ENCODE measurements at places on chromosomes 5 and 9. TPM values are rescaled to one million over a fixed set of nuclear protein-coding genes. Genes with fewer than 3 reads are reported as not detected.

DNA sequence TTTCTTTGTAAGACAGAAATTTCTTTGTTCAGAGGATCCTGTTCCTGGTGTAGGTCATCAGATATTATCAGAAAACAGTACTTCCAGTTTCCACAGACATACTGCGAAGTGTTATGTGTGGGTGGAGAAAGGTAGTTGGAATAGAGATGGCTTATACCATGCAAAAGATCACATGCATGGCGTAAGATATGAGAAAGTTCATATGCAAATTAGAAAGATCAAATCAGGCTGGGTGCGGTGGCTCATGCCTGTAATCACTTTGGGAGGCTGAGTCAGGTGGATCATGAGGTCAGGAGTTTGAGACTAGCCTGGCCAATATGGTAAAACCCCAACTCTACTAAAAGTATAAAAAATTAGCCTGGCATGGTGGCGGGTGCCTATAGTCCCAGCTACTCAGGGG, 65.2 kb upstream of the GLIS3 start:
- peaks cover 6% of the 10 kb centered on the region for H3K27me3 ChIP-seq
- H3K4me3 ChIP-seq, result no peak overlapping the region
- H3K36me3 ChIP-seq, result no peaks in the 10 kb centered on the region
- peaks cover 4% of the 10 kb centered on the region for H3K4me1 ChIP-seq
- ATAC-seq, result peak; percentile 95

GRCh38 chr9:122125509-122126330, 32.6 kb upstream of the TTLL11 start:
- peak overlapping the region; percentile 55 for H3K4me3 ChIP-seq
- peaks cover 20% of the 10 kb centered on the region for H3K27me3 ChIP-seq
- H3K4me1 ChIP-seq, result peaks cover 11% of the 10 kb centered on the region
- H3K36me3 ChIP-seq, result peaks cover 5% of the 10 kb centered on the region
- H3K27ac ChIP-seq, result no peak overlapping the region

DNA sequence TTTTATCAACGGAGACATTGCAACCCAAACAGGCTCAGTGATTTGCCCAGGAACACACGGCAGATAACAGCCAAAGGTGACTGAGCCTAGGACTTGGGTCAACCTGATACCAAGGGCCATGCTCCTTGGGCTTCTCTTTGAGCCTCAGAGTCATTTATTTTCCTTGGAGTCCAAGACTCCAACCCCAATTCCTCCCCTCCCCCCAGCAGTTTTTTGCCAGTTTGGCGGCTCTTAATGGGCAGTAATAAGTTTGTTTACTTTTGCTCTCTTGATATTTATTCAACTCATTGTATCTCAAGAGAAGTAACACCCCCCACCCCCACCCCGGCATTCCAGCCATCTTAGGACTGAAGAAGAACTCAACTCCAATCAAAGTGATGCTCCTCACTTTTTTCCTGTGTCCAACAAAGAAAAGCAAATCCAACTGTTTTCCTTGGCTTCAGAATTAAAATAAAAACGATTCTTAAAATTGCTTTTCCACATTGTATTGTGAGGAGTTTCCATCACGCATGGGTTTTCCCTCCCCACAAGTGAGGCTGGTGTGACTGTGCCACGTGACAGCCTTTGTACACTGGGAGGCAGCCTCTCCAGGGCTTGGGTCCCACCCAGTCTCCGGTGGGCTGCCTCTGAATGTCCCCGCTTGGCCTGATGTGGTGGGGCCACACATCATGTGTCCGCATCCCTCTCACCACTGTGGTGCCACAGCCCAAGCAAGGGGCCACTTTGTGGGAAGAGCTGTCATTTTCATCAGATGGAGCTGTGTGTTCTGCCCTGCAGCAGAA, 9.1 kb downstream of the ANGPTL2 start:
- peaks cover 5% of the 10 kb centered on the region for H3K4me1 ChIP-seq
- H3K4me3 ChIP-seq, result no peak overlapping the region
- H3K36me3 ChIP-seq, result no peaks in the 10 kb centered on the region
- H3K27ac ChIP-seq, result no peak overlapping the region
- no peaks in the 10 kb centered on the region for H3K27me3 ChIP-seq

- no peak overlapping the region for H3K4me3 ChIP-seq
- H3K4me1 ChIP-seq, result no peaks in the 10 kb centered on the region
- no peak overlapping the region for H3K27ac ChIP-seq
- ATAC-seq, result no peak
- H3K27me3 ChIP-seq, result no peaks in the 10 kb centered on the region
- H3K36me3 ChIP-seq, result no peaks in the 10 kb centered on the region
Measured at GRCh38 chr9:37937366-37937765, 33.4 kb upstream of the SLC25A51 start.

GRCh38 chr5:88235828-88236227, 32.8 kb downstream of the TMEM161B start:
- H3K27ac ChIP-seq, result no peak overlapping the region
- H3K27me3 ChIP-seq, result no peaks in the 10 kb centered on the region
- H3K4me1 ChIP-seq, result no peaks in the 10 kb centered on the region
- H3K4me3 ChIP-seq, result no peak overlapping the region
- H3K36me3 ChIP-seq, result peaks cover 70% of the 10 kb centered on the region

DNA sequence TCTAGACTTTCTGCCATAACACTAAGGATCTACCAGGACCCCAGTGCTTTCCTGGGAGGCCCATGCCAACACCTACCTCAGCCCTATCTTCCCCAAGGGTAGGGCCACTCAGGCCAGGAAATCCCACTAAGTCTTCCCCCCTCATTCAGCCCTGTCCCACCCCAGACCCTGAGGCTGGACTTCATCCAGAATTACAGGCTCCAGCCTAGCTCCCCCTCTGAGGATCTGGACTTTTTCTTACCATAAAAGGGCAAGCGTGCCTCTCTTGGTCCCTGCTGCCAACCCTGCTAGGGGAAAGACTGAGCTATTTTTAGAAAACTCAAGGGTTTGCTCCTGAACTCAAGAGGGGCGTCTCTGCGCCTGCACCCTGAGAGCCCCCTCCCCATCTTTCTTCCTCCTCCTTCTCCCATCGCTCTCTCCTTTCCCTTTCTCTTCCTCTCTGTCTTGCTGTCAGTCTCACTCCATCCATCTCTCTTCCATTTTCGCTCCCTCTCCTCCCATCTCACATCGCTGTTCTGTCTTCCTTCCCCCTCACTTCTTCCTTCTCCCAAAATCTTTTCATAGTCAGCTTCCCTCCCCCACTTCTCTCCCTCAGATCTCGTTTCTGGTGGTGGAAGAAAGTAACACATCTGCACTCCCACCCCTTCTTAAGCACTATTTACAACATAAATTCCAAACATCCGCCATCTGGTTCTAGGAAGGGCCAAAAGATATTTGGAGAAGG, 38.1 kb upstream of the IL17B start:
- H3K36me3 ChIP-seq, result no peaks in the 10 kb centered on the region
- no peak overlapping the region for H3K4me3 ChIP-seq
- H3K4me1 ChIP-seq, result no peaks in the 10 kb centered on the region
- H3K27ac ChIP-seq, result no peak overlapping the region
- no peak for ATAC-seq

GRCh38 chr9:32456564-32456963, 69.4 kb downstream of the RIGI start:
- H3K4me3 ChIP-seq, result no peak overlapping the region
- H3K27ac ChIP-seq, result no peak overlapping the region
- no peaks in the 10 kb centered on the region for H3K27me3 ChIP-seq
- H3K4me1 ChIP-seq, result no peaks in the 10 kb centered on the region

- no peak overlapping the region for H3K4me3 ChIP-seq
- no peaks in the 10 kb centered on the region for H3K36me3 ChIP-seq
- no peaks in the 10 kb centered on the region for H3K27me3 ChIP-seq
- no peaks in the 10 kb centered on the region for H3K4me1 ChIP-seq
- no peak for ATAC-seq
Measured at GRCh38 chr9:121861501-121862180, 210.2 kb downstream of the DAB2IP start.

- ATAC-seq, result no peak
- no peak overlapping the region for H3K27ac ChIP-seq
- H3K27me3 ChIP-seq, result no peaks in the 10 kb centered on the region
- H3K4me1 ChIP-seq, result no peaks in the 10 kb centered on the region
- no peaks in the 10 kb centered on the region for H3K36me3 ChIP-seq
Measured at GRCh38 chr9:135283671-135284070, 195.9 kb upstream of the PPP1R26 start.

DNA sequence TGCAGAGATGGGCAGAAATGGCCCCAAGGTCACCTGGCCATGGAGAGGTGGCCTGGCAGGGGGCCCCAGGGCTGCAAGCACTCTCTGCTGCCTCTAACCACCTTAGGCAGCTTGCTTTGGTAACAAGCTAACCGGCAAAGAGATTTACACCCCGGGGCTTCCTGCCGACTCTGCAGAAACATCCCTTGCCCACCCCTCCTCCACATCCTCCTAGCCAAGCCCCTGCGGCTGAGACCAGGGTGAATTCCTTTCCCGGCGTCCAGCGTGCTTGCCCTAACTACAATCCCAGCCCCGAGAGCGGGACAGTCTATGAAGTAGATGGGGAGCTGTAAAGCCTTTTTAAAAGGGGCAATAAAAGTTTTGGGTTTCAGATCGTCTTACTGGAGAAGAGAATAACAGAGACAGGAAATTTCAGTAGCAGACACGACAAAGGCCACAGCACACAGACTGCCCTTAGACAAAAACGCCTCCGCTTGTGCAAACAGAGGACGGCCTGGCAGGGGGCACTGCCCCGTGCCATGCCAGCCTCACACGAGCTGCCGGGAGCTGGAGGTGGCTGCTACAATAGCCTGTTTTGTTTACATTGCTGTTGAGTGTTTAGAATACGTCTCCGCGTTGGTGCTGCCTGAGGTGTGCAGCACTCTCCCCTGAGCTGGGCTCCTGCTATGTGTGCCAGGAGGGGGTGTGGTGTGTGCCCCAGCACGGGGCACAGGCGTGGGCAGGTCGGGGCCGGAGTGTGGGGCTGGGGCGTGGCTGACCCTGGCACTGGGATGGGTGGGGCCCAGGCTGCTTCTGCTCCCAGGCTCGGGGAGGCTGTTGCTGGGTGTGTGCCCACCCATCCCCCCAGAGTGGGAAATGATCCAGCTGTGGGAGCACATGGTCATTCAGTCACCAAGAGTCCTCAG, 15.3 kb downstream of the MYMK start:
- peak overlapping the region; percentile 72 for H3K27ac ChIP-seq
- H3K36me3 ChIP-seq, result no peaks in the 10 kb centered on the region
- peak overlapping the region; percentile 25 for H3K4me3 ChIP-seq
- no peaks in the 10 kb centered on the region for H3K27me3 ChIP-seq
- H3K4me1 ChIP-seq, result peaks cover 5% of the 10 kb centered on the region

GRCh38 chr9:115969096-115969495, 184.5 kb upstream of the PAPPA start:
- H3K4me3 ChIP-seq, result no peak overlapping the region
- no peaks in the 10 kb centered on the region for H3K4me1 ChIP-seq
- no peak overlapping the region for H3K27ac ChIP-seq
- H3K27me3 ChIP-seq, result no peaks in the 10 kb centered on the region
- no peak for ATAC-seq

Gene GABRG2
- not detected for total RNA-seq
